ENCODE measurements at places on chromosomes 5 and 9.

GRCh38 chr5:16066320-16066719, 113.3 kb downstream of the MARCHF11 start:
- DNase-seq: no peak

GRCh38 chr5:673161-673830, 19.9 kb downstream of the TPPP start:
- no peak for DNase-seq

DNA sequence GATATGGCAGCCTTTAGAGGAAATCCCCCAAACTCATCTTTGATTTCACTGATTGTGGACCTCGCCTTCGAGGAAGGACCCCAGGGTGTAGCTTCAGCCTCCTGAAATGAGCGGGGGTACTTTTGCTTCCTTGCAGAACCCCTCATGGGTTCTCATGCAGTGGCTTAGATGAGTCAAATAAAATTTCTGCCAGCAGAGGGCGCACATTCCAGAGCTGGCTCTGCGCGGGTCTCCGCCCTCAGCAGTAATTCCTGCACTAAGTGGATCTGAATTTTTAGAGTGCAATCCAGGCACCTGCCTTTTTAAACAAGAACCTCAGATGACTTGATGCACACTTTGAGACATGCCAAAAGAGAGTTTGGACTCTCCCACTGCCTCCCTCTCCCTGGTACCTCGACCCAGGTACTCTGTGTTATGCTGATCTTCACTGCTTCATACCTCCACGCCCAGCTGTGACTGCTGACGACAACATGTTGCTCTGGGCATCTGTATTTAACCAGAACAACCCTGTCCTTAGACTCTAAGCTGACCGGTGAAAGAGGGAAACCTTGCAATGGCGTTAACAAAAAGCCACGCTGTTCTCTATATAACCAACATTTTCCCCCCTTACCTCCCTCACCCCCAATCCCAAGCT, 7.3 kb downstream of the EGFLAM start:
- peak; percentile 10 for DNase-seq

- DNase-seq: no peak
Observed at GRCh38 chr9:81566074-81566698, 123.2 kb downstream of the TLE1 start.

- peak; percentile 27 for DNase-seq
Observed at GRCh38 chr5:151820903-151821302, 49.1 kb downstream of the G3BP1 start.

GRCh38 chr9:136907011-136907914, 20.9 kb downstream of the TRAF2 start:
- DNase-seq: no peak

GRCh38 chr9:4620057-4620765, 41.9 kb upstream of the PLPP6 start:
- no peak for DNase-seq

- DNase-seq: no peak
Observed at GRCh38 chr9:20333991-20334390, 288.3 kb downstream of the MLLT3 start.

GRCh38 chr5:21085791-21086190, 1097.8 kb upstream of the CDH18 start:
- peak; percentile 14 for DNase-seq

GRCh38 chr5:55702598-55703345, 9.4 kb downstream of the SLC38A9 start:
- DNase-seq: no peak

DNA sequence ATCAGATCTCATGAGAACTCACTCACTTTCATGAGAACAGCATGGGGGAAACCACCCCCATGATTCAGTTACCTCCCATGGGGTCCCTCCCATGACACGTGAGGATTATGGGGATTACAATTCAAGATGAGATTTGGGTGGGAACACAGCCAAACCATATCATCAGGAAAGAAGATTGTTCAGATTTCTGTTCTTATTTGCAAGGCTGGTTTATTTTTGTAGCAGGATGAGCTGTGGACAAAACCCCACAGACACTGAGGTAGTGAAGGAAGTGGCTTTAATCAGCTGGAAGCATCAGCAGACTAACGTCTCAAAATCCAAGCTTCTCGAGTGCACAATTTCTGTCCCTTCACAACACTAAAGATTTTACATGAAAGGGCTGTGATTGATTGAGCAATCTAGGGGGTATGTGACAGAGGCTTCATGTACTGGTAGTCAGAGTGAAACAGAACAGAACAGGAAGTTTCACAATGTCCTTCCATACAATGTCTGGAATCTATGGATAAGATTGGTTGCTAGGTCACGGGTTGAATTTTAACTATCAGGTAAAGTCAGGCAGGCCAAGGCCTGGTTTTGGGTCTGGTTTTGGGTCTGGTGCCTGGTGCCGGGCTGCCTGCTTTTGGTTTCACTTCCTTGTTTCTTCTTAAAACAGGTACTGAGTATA, 91.3 kb upstream of the ZNF366 start:
- DNase-seq: no peak

DNA sequence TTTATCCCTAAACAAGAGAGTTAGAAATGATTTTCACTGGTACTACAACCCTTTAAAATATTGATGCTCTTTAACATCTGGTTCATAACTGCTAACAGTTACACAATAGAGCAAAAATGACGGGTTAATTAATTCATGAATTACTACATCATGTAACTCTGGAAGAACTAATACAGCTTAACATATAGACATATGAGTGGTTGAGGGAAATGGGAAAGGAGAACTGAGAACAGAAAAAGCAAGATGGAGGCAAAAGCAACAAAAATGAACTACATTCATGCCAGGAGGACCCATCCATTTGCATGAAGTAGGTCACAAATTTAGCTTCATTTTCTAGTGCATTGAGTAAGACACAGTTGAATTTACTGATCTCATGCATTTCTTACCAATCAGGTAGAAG, 61.8 kb downstream of the C9 start:
- DNase-seq: no peak

- no peak for DNase-seq
Observed at GRCh38 chr9:129608561-129609481, 12.1 kb downstream of the C9orf50 start.

DNA sequence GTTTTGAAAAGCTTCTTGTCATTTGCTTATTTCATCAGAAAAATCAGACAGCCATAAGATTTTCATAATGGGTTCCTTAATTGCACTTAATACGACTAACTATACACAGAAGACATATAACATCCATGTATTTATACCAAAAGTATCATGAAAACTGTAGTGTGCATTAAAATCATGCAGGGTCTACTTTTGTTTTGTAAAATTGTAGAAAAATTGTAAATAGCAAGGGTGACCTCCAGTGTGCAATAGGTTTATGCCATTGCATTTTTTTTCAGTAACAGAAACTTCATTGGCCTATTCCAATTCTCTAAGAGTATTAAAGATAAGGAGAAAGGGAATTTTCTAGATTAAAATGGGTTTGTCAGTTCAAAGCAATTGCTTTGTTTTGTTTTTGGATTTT, 307.6 kb downstream of the KIAA0825 start:
- DNase-seq: no peak

GRCh38 chr5:96657068-96657467, 5.1 kb upstream of the CAST start:
- no peak for DNase-seq

- no peak for DNase-seq
Observed at GRCh38 chr9:112234779-112235178, 59.7 kb upstream of the SUSD1 start.

GRCh38 chr5:94505327-94506068, 112.9 kb downstream of the KIAA0825 start:
- no peak for DNase-seq

GRCh38 chr5:11540112-11540511, 364.1 kb downstream of the CTNND2 start:
- DNase-seq: no peak

DNA sequence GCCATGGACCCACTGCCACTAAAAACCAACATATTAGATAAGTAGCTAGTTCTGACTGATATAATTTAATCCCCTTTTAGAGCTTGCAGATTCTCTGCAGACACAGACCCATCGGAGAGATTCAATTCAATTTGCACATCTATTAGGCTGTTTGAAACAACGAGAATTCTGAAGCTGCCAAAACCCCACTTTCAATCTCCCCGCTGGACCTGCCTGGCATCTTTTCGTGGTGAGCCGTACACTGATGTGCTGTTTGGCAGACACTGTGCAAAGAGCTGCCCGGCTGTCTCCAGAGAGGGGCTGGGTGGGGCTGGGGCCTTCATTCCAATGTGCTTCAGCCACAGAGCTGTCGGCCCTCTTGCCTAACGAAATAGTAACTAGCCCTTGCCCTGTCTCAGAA, 42.1 kb upstream of the FAM240B start:
- no peak for DNase-seq

- no peak for DNase-seq
Observed at GRCh38 chr5:31783731-31784130, 144.8 kb downstream of the PDZD2 start.

DNA sequence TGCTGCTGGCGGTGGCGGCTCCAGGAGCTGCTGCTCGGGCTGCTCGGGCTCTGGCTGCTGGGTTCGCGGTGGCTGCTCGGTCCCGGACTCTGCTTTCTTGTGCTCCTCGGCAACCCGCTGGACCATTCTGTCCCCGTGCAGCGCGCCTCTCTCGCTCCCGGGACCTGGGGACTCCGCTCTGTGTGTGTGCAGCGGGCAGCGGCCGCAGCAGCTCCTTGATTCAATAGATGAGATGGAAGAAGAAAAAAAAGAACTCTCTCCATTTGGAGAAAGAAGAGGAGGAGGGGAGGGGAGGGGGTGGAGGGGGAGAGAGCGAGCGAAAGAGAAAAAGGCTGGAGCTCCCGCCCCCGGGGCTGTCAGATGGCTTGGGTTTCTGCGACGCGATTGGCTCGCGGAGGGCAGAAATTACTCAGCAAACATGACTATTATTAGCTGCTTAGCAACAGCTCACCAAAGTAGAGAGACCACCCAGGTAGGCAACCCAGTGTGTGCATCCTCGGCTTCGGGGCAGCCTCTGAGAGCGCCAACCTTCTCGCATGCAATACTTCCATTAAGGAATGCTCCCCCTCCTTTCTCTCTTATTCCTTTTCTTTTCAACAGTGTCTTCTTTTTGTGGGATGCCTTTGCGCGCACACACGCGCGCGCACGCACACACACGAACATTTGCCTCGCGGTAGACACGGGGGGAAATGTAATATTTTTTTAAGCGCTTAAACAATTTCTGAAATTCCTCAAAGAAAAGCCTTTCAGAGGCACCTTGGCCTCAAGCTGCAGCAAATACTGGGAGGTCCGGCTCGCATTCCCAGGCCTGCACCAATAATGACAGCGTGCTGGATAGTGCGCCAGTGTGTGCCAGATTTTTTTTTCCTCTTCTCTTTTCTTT, 7.6 kb downstream of the PTCH1 start:
- DNase-seq: peak; percentile 97

DNA sequence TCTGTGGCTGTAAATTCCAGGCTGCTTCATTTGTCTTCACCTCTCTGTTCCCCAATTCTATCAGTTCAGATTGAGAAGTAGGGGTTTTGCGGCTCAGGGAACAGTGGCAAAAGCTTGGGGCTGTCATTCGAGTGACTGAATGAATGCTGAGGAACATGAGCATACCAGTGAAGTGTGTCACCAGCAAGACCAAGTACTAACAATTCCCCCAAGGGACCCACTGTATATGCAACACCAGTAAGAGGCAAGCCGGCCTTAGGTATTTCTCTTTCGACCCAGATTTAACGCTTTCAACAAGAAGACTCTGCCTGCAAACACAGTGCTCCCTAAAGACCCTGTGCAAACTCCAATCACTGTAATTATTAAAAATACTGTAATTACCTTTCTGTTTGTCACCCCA, 25.8 kb downstream of the KLHL3 start:
- no peak for DNase-seq

DNA sequence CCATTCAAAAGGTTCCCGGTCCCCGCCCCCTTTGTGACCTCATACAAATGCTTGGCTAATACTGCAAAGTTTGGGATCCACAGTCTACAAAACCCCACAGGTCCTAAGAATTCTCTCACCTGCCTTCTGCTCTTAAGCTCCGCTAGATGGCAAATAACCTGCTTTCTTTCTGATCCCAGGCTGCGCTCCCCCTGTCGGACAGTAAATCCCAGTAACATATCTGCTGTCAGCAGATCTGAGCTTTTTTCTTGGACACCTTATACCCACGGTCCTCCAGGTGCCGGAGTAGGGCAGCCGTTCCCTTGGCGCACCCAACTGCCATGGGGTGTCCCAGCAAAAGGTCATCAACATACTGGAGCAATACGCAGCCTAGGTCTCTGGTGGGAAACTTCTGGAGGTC, 39.0 kb upstream of the PPP1R26 start:
- no peak for DNase-seq

- DNase-seq: no peak
Observed at GRCh38 chr5:171893290-171893886, 107.8 kb downstream of the SMIM23 start.

- DNase-seq: no peak
Observed at GRCh38 chr9:86892576-86892975, 54.7 kb downstream of the GAS1 start.

- DNase-seq: peak; percentile 55
Observed at GRCh38 chr9:129383561-129384490, 205.8 kb upstream of the IER5L start.

DNA sequence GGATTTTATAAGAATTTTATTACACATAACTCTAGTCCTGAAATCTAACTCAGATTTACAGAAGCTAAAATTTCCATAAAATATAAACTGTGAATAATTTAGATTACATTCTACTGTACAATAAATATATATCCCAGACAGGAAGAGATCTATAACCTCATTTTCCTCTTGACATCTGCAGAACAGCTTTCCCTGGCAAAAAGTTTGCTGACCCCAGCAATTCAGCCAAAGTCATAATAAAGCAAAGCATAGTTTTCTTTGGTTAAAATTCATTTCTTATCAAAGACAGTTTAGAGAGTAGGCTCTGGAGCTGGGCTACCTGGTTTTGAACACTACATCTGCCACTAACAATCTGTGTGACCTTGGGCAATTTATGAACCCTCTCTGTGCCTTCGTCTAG, 372.5 kb downstream of the CAAP1 start:
- DNase-seq: no peak

GRCh38 chr9:133387680-133388079, 11.5 kb downstream of the STKLD1 start:
- no peak for DNase-seq

DNA sequence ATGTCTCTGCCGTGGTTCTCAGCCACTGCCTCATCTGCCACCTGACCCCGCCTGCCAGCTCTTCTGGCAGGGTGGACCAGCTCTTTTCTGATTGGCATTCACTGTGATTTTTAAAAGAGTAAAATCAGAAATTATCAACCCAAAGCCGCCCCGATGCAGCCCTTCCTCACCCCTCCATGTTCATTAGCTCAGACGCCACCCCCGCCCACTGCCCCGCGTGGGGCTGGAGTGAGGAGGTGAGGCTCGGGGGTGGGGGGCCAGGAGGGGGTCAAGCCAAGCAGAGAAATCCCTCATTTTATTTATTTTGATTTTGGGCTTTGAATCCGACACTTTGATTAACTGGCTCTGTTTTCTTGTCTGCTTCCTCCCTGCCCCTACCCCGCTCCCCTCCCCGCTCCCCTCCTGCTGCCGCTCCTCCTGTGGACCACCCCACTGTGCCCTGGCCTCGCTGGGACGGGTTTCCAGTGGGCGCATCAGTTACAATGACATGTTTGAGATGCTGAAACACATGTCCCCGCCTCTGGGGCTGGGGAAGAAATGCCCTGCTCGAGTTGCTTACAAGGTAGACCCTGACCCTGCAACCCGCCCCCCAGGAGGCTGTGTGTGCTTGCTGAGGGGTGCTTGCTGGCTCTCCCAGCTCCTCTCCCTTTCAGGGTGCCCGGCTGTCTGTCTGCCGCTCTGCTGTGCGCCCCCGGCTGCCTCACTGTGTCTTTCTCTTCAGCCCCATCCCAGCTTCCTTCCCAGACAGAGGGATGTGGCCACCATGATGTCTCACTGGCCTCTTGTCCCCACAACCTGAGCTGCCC, 224.9 kb downstream of the CACNA1B start:
- no peak for DNase-seq

- no peak for DNase-seq
Observed at GRCh38 chr5:118479285-118479684, 509.1 kb downstream of the DTWD2 start.
